ENCODE measurements at places on chromosomes 6 and 20.

- DNase-seq: no peak
Observed at GRCh38 chr6:341914-342831, 49.4 kb upstream of the IRF4 start.

DNA sequence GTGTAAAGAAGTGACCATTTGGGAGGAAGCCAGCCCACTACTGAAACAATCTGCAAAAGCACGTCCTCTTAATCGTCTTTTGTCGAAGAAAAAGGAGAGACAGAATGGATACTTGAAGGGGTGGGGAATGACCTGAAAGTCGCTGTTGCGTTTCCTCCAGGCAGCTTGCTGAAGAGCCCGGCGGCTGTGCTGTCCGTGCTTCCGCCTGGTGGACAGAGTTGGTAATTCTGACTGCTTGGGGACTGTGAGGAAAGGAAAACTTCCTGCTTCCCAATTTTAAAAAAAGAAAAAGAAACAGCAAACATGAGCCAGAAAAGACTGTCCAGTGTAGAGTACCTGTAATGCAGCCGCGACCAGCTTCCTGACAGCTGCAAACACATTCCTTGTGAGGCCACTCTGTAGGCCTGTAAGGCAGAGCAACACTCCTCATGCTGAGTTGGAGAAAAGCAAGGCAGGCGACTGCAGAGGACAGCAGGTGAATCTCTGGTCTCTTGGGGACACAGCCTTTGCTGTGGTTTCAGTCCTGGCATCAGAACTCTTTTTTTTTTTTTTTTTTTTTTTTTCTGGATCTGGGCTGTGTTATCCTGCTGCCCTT lies 251.1 kb upstream of the TBX18 start:
- DNase-seq: peak; percentile 48

DNA sequence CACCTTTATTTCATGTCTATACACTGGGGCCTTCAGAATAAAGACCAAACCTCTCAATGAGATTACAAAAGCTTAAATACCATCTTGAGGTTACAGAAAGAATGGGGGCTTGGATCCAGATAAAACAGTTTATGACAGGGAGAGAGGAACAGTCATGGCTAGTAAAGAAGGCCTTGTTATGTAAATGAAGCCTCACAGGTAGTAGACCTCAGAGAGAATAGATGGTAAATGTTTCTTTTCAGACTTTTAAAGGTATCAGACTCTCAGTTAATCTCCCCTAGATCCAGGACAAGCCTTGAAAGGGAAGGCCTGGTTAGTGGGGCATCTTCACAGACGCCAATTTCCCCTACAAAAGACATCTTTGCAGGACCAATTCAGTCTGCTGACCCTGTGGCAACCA lies 1325.6 kb downstream of the HACE1 start:
- DNase-seq: no peak

DNA sequence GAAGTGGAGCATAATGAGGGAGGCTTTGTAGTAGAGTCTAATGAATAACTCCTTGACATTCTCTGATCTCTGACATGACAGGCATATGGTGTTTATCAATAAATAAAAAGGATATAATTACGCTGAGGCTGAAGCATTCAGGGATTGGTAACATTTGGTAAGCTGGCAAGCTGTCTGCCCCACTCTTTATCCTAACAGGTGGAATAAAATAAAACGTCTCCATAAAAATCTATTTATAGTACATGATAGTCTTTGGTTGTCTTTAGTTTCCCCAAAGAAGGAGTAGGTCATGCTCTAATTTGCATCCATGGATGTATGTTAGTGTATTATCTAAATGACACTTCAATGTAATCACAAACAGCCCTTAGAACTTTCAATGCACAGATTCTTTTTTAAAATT lies 30.9 kb upstream of the RBM24 start:
- DNase-seq: no peak

- no peak for DNase-seq
Observed at GRCh38 chr6:129385117-129385516, 324.9 kb downstream of the ARHGAP18 start.

- no peak for DNase-seq
Observed at GRCh38 chr20:38836991-38837390, 31.5 kb downstream of the PPP1R16B start.

- DNase-seq: no peak
Observed at GRCh38 chr20:1810572-1810925, 84.7 kb upstream of the SIRPA start.

- no peak for DNase-seq
Observed at GRCh38 chr6:149056777-149057463, 260.6 kb upstream of the TAB2 start.

DNA sequence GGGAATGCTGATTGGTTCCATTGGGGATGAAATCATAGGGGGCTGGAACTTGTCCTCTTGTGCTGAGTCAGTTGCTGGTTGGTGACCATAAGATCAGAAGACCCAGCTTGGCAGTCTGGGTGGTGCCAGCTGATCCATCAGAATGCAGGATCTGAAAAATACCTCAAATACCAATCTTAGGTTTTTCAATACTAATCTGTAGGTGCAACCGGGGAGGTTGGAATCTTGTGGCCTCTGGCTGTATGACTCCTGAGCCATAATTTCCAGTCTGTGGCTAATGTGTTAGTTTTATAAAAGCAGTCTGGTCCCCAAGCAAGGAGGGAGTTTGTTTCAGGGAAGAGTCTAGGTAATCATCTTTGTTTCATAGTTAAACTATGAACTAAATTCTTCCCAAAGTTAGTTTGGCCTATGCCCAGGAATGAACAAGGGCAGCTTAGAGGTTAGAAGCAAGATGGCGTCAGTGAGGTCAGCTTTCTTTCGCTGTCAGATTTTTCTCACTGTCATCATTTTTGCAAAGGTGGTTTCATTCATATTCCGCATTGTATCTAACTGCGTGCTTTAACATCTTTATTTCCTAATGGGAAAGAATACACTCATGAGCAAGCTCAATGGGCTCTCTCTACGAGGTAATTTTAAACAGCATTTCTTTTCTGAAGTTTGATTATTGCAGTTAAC lies 2.0 kb downstream of the ARMH2 start:
- no peak for DNase-seq

DNA sequence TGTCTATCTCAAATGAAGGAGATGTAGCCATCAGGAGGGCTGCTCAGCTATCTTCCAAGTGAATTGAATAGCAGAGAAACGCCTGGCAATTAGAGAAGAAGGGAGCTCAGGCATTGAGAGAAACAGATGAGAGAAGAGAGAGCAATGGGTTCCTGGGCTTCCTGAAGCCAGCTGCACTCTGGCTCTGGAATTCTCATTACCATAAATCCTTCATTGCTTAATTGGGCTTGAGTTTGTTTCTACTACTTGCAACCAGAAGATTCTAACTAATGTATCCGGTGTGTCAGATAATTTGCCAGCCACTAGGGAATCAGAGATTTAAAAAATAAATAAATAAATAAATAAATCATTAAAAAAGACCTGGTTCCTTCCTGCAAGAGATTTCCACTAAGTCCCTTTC lies 25.0 kb upstream of the CDKAL1 start:
- no peak for DNase-seq

DNA sequence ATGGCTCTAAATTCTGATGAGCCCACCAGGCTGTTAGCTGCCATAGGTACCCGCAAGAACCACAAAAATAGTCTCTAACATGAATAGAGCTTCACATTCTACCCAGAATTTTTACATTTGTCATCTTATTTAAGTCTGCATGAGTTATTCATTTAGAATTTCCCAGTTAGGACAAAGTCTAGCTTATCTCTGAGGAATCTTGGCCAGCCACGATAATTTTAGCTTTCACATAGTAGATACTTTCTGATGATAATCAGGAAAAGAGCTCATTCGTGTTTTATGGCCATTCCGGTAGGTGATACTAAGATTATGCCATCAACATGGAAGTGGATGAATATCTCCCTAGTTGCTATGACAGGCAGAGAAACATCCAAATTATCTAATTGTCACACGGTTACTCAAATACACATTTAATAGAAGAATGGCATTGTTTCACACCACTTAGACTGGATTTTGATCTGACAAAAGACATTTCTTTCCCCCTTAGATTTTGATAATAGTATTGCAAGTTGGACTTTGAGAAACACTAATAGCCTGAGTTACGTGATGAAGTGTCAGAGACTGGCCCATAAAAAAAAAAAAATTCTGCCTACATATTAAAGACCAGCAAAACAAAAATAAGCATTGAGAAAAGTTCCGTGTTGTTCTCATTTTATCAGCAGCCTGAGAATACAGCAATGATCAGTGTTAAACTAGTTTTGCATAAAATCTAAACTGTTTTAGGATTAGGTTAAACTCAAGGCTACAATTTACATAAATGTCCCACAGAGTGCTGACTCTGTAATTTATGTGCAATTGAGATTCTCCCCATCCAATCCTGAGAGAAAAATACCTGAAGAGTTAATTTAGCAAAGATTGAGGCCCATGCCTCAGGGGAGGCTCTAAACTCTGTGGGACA lies 397.5 kb upstream of the ARID1B start:
- no peak for DNase-seq

DNA sequence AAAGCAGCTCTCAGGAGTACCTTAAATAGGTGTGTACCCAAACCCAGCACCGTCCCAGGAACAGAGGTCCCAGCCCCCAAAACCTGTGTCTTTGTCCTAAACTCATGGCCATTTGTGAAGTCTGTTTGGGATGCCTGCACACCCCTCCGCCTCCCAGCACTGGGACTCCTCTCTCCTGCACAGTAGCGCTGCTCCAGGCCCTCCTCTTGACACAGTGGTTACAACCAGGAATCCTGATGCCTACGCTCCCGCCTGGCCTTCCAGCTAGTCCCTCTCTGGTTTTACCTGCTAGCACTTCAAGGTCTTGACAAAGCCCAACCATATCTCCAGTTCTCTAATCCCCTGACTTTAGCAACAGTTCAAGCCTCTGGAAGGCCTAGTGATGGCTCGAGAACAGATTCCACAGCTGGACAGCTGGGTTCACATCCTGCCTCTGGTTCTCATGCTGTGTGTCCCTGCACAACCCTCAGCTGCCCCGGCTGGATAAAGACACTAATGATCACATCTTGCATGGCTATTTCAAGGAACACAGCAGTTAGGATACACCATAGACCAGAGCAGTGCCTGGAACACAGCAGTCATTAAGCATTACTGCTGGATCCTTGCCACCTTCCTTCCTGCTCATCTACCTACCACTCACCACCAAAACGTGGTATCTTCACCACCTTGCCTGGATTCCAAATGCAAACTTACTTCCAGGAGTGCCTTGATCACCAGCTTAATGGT lies 5.6 kb downstream of the PSMA7 start:
- DNase-seq: no peak

DNA sequence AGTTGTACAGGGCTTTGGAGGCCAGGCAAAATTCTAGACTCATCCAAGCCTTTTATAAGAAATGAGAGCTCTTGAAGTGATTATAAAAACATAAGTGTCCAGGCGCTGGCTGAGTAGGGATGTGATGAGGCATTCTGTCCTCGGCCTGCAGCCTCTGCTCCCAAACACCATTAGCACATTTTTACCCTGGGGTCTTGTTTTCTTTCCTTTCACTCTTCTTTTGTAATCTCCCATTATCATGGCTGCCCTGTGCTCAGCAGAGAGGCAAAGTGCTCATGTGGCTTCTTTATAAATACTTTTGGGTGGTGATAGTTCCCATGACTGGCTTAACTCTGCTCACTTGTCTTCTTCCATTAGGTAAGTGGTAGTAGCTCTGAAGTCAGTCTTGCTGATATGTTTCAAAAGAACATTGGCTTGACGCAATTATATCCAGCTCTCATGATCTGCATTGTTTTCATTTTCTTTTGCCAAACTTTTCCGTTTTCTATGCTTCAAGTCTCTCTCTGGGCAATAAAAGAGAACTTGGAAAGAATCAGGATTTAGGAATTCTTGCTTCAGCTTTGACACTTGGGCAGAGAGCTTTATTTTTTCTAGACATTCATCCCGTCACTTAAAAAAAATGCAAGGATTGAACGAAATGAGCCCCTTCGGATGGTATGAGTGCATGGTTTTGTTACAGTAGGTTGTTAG lies 61.1 kb downstream of the CAP2 start:
- no peak for DNase-seq

- no peak for DNase-seq
Observed at GRCh38 chr6:96604420-96604819, 41.5 kb downstream of the FHL5 start.

DNA sequence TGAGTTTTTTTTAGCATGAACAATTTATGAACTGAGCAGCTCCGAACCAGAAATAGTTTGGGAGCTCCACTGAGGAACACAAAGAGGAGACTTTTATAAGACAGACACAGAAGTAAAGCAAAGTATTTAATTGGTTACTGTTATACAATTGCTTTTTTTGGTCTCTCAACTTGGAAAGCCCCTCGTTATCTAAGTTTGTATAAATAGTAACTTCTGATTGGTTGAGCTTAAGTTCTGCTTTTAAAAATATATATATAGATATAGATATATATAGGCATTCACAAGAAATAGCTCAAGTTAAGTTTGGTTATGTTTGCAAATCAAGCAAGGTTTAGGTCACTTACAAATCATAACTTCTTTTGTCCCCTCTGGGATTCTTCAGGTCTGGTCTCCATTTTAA lies 20.2 kb upstream of the NCR2 start:
- no peak for DNase-seq

GRCh38 chr6:124800222-124800621 lies 162.0 kb upstream of the RNF217 start:
- DNase-seq: peak; percentile 5

- no peak for DNase-seq
Observed at GRCh38 chr6:4714961-4715501, 61.2 kb upstream of the CDYL start.

DNA sequence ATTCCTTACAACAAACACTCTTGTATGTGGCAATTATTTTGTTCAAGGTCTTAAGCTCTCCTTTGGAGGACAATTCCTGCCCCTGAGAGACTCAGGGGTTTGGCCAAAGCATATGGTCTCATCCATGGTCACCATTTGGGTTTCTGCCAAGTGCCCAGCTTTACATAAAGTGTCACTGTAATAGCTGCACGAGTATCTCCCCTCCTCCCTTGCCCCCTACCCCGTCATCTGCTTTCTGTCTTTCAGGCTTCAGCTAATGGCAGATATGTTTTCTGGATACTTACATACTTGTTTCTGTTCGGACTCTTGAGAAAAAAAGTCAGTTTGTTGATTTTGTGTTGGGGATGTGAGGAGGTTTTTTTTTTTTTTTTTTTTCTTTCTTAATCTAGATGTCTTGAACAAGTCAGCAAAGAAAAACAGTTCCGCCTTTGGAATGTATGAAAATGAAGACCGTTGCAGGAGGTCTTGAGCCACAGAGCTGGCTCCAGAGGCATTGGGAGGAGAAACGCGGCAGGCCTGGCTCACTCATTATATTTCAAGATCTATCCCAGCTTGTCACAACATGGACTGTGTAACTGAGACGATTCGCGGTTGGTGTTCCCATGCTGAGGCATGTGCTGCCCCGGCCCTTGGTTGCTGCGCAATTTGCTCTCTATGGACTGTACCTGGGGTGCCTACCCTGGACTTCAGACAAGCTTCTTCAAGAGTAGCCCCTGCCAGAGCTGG lies 32.6 kb upstream of the STX16 start:
- DNase-seq: no peak

GRCh38 chr6:129175066-129175465 lies 292.1 kb downstream of the LAMA2 start:
- DNase-seq: no peak

DNA sequence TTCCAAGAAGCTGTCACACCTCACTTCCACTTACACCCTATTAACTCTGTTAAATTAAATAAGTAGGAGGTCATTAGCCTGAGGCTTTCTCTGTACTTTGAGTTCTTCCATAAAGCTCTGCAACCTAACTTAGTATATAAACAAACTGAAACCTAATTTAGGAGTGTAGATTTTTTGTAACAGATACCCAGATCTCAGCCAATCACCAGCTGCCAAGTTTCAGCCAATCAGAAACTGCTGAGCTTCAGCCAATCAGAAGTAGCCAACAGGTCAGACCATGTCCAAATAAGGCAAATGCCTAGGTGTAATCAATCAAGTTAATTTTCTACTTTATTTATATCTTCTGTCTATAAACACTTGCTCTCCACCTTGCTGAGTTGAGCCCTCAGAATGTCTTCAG lies 142.7 kb upstream of the SULF2 start:
- no peak for DNase-seq
